Effector memory CD4-positive, alpha-beta T cell (primary cell): ENCODE measurements at places on chromosomes 5 and 9.

- no peak for DNase-seq
Observed at GRCh38 chr5:164934039-164934438, 1428.6 kb downstream of the MAT2B start.

DNA sequence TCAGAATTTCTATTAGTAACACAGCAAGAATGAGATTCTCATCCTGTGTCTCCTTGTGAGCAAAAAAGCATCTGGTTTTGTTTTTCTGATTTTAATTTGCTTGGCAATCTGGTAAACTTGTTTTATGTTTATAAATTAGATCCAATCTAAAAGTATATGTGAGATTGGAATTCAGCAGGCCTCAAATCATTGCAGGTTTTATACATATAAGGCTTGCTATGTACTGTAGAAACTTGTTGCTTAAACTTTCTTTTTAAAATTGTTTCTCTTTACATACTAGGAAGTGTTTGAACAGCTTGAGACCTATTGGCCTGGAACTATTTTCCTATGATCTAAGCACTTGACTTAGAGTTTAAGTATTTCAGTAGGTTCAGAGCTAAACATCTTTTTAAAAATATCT, 1037.8 kb downstream of the NR2F1-AS1 start:
- no peak for DNase-seq

DNA sequence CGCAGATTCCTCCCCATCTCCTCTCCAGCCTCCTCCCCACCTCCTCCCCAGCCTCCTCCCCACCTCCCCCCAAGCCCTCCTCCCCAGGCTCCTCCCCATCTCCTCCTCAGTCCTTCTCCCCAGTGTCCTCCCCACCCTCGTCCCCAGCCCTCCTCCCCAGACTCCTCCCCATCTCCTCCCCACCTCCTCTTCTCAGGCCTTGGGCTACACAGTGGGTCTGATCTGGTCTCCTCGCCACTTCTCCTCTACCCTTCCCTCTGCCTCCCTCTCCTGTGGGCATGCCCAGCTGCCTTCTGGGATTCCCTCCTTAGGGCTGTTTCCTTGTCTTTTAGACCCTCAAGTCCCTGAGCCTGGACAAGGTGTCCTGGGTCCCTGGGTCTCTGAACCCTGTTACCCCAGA, 28.3 kb downstream of the CXXC5 start:
- DNase-seq: no peak

GRCh38 chr5:68534131-68534940, 318.8 kb downstream of the PIK3R1 start:
- DNase-seq: no peak

DNA sequence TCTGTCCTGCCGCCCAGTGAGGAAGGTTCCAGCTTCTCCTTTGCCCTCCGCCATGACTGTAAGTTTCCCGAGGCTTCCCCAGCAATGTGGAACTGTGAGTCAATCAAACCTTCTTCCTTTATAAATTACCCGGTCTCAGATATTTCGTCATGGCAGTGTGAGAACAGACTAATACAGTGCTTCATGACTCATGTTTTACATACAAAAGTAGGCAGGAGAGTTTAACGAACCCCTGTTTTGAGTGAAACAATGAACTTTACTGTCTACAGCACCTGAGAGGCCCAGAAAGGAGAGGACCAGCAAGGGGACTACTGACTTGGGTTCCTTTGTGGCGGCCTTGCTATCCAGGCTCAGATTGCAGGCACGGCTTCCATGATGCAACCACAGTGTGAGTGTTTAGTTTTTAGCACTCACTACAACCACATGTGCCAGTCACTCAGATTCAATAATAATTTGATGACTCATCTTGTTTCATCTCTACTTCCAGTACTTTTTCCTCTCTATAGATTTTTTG, 139.1 kb upstream of the CLINT1 start:
- no peak for DNase-seq

DNA sequence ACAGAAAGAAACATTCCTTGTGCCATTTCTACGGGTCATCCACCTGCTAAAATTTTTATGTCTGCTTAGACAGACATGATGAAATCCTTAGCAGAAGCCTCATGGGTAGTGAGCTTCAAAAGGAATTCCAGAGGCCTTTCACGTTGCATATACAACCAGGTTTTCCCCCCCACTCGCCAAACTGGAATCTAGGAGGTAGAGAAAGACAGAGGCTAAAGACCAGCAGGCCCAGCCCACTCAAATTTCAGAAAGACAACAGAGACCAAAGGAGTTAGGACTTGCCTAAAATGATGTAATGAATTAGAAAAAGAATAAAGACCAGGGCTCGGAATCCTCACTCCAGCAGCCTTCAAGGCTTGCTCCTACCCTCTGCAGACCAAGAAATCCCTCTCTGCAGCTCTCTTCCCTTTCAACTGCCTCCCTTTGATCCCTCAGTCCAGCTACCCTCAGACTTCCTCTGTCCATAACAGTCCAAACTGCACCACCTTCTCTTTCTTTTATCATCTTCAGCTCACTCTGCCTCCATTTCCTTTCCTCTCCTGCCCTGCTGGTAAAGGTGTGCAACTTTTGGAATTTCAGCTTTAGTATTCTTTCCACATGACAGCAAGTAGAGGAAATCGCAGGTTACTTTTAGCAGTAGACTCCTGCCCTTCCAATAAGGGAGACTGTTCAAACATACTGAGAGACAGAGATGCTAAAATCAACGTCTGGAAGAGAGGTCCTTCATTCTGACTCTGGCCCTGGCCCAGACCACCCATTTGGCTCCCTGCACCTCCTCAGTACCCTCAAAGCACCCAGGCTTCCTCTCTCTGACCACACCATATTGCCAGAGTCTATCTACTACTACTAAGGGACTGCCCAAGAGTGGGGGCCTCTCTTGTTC, 8.9 kb downstream of the B4GALT1 start:
- DNase-seq: no peak

- no peak for DNase-seq
Observed at GRCh38 chr9:121199921-121200320, 1.7 kb downstream of the RAB14 start.

DNA sequence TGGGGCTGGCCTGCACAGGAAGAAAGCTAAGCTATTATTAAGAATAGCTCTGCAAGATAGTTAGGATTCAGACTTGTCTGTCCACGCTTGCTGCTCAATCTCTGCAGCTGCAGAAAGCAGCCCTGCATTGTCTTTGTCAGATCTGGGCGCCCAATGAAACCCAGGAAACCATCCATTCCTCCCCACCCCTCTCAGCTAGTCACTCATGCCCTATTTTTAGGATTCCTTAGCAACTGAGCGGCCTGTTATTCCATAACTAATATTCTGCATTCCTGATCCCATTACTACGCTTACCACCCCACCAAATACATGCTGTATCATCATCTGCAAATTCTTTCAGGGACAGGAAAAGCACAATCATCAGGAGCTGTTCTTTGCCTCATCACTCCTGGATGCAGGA, 52.9 kb upstream of the APC start:
- no peak for DNase-seq

- DNase-seq: no peak
Observed at GRCh38 chr9:35254237-35254636, 92.4 kb downstream of the UNC13B start.

DNA sequence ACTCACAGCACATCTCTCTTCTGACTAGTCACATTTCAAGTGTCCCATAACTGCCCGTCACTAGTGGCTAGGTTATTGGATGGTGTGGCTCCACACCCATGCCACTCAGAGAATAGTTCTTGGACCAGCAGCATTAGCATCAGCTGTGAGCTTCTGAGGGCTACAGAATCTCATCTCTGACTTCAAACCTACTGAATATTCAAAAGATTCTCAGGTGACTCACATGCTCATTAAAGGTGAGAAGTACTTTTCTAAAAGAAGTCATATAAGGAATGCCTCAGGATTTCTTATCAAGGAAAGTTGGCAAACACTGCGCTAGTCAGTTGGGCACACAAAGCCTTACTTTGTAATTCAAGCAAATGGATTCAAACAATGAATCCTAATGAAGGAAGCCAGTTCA, 305.0 kb upstream of the CDH12 start:
- DNase-seq: no peak

DNA sequence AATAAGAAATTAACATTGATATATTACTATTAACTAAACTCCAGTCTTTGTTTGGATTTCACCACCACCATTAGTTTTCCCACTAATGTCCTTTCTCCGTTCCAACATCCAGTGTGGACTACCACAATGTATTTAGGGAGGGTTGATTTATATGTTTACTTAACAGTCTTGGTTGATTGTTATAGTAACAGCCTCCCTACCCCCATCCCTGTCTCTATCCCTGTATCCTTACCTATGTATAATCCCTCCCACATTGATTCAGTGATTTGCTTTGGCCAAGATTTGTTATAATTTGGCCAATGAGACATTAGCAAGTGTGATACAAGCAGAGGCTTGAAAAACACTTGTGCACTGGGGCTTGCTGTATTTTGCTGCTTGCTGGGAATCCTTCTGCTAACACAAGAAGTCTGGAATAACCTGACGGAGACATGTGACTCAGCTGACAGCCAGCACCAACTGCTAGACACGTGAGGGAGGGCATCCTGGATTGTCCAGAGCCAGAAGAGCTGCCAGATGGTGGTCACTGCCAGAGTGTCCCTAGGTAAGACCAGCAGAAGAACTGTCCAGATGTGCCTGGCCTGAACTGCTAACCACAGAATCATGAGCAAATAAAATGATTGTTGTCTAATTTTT, 51.2 kb upstream of the TCF7 start:
- no peak for DNase-seq

DNA sequence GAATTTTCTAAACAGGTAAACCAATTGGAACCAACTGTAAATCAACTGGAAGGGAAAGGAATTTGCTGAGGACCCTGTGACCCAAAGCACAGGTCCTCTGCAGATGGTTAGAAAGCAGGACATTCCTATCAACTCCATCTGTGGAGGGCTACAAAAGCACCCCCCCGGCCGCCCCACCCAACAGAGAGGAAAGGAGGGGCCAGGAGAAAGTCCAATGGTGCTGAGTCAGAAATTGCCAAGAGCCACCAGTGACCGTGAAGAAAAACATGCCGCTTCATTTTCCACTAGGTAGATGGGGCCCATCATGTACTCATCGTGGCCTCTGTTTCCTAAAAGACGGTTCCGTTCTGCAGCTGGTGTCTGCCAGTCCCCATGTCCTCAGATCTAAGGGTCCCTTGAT, 66.3 kb downstream of the RAPGEF1 start:
- no peak for DNase-seq

GRCh38 chr9:115951977-115952376, 201.6 kb upstream of the PAPPA start:
- no peak for DNase-seq

DNA sequence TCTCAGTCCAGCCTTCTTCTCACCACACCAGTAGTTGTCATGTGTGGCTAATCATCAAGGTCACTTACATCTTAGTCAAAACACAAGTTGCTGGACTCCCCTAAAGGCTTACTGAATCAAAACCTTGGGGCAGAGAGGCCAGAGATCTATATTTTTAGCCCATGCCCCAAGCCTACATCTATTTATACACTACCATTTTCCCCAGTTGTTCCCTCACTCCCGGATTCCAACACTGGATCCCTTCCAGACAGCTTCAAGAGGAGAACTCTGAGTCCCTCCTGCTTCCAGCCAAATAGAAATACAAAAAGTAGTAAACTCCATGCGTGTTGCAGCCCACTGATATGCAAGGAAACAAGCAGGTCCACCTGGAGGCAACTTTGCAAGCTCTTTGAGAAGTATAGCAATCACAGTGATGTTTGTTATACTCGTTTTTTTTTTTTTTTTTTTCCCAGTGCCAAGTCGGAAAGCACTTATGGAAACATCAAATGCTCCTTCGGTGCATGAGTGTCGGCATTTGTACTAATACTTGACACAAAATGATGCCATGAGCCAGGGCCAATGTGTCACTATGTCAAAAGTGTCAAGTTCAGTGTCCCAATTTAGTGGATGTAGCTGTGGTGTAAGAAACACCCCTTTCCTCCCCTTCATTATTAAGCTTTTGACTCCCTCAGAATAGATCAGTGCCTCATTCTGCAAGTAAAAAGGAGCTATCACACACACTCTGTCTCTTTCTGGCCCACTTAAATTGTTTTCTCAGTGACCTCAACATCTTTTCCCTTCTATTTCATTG, 594.2 kb upstream of the SGCD start:
- no peak for DNase-seq

GRCh38 chr5:179266291-179267070, 78.8 kb downstream of the ADAMTS2 start:
- DNase-seq: no peak

DNA sequence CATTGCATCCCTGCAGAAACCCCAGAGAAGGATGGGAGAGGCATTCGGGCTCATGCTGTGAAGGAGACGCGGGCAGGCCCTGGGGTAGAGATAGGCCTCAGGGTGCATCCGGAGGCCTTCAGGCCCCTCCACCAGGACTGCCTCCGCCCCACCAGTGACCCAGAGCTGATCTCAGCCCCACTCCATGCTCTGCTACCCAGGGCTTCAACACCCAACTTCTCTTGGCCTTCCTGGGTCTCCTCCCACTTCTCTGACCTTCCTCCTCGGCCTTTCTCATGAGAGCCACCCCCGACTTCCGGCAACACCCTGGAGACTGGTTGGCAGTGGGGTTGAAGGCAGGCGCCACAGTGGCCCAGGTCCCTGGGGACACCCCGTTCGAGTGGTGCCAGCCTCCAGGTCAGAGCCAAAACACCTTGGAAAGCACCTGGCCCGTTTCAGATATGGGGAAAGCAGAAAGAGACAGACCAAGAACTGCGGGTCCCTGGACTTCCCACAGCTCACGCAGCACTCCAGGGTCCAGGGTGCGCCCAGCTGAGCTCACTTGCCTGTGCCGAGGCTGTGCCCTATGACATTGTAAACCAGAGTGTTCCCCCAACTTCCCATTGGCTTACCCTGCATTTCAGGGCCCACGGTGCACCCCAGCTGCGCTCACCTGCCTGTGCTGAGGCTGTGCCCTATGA, 65.1 kb upstream of the OLFM1 start:
- DNase-seq: no peak

DNA sequence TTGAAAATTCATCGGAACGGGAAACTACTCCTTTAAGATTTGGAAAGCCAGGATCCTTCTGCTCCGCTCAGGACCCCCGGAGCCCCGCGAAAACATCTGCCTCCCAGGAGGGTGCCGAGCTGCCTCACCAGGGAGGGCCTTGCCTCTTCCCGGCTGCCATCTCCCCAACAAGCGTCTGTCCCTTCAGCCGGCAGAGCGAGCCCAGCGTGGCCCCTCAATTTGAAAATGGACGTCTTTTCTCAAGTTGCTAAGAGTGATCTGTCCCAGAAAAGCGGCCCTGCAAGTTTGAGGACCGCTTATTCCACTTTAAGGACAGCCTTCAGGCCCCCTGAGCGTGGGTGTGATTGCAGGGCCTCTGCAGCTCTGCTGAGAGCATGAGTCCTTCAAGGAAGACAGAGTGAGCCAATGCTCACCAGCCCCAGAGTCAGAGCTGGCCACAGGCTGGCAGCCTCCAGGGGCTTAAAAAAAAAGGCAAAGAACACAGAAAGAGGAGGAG, 101.3 kb downstream of the PHF2 start:
- DNase-seq: no peak
